ENCODE measurements at places on chromosomes 3 and 15.

GRCh38 chr15:78397382-78397781 is 40.6 kb upstream of the IREB2 start:
- DNase-seq, result no peak

DNA sequence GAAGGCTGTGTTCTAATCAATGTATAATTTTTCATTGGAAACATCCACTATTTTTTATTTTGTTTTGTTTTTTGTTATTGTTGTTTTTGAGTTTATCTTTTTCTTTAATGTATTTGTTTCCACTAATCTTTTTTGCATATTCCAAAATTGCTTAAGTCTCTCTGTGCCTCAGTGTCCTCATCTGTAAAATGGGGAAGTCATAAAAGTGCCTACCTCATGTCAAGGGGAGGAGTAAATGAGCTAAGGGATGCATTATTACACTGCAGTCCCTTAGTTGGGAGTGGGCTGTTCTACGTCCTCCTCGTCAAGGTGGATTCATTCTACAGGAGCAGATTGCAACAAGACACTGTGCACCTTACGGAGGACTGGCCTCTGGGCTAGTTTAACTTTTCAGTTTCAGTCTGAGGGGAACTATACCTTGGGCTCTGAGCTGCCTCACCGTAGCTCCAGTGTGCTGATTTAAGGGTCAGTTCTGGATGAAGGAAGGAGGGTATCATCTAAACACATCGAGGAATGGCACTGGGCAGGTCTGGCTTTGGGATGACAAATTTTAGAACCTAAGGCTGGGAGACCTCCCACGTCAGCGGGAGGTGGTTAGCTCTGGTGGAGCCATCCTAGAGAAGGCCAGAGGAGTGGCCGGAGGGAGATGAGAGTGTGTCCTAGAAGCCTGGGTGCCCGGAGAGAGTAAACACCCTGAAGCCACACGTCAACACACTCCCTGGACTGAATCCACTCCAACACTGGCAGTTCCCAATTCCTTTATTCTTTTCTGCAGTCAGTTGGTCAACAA is 5.1 kb upstream of the SRP14 start:
- no peak for DNase-seq

- DNase-seq, result no peak
Observed at GRCh38 chr15:31345606-31346366, 19.2 kb downstream of the KLF13 start.

DNA sequence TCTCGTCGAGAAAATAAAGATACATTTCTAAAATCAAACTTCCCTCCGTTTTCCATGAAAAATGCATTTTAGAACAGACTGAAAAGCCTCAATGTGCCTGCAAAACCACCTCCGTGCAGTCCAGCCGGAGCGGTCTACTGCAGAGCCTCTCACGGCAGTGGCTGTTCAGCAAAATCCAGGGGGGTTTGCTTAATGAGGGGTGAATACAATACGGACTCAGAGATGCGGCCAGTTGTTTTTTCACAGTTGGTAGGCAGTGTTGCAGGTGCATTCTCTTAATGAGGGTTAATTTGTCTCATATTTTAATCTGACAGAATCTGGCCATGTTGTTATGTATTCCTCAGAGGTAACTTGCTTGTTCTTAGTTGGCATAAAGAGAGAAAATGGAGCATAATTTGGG is 223.0 kb downstream of the EBLN2 start:
- DNase-seq, result no peak

- no peak for DNase-seq
Observed at GRCh38 chr3:68458581-68458980, 473.8 kb downstream of the TAFA4 start.

DNA sequence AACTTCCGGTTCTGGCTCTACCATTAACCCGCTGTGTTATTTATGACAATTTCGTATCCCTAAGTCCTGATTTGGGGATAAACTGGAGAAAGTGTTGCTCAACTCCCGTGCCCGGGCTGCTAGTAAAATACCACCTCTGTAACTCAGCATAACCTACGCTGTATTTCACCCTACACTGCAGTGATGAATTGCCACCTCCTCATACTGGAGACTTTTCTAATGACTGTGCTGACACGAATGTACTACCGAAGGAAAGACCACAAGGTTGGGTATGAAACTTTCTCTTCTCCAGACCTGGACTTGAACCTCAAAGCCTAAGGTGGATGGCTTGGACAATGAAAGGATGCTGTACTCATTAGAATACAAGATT is 16.5 kb downstream of the SLC51A start:
- no peak for DNase-seq

GRCh38 chr3:157152438-157152837 is 7.5 kb downstream of the CCNL1 start:
- no peak for DNase-seq
